Cerebellar nuclear complex (tissue), 1 donor: ENCODE measurements at places on chromosomes 6 and 20.

DNA sequence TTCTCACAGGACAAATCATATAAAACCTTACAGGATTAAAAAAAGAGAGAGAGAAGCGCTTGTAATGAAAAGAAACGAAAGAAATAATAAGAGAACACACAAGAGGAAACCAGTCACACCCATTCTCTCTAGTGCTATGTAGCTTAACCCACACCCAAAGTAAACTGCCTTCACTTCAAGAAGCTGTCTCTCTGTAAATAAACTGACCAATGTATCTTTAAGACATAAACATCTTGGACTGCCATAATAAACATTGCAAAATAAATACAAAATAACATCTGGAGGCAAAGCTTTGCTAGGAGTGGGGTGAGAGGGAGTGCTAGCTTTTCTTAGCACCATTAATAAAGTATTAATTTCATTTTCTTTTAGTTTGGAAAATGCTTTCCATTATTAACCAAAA is 61.6 kb upstream of the RNF146 start:
- DNase-seq: no peak

DNA sequence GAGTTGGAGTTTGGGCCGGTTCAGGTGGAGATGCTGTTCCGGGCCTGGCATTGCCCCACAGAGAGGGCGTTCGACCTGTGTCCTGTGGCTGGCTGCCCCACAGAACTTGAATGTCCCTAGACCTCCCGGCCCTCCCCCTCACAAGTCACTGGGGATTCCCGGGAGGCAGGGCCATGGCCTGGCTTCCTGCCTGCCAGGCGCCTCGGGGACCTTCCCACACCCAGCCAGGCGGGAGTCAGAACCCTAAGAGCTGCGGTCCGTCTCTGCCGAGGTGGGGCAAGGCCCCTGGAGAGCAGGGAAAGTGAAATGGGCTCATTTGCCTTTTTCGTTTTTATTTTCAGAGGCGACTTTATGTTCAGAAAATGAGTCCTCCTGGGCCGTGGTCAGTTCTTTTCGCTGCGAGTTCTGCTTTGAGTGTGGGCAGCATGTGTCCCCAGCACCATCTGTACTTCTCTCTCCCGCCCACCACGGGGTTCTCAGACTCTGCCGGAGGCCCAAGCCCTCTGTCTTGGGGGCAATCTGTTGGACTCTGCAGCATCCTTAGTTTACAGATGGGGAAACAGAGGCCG is 8.5 kb downstream of the RBM38 start:
- no peak for DNase-seq

DNA sequence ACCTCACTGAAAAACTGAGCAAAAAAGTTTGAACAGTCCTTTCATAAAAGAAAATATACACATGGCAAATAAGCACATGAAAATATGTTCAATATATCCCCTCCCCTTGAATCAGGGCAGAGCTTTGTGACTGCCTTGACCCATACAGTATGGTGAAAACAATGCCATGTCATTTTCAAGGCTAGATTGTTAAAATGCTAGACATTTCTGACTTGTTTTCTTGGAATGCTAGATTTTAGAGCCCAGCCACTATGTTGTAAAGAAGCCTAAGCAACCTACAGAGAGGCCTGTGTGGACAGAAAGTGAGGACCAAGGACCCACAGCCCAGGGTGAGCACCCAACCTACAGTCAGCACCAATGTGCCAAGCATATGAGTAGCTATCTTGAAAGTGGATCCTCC is 17.1 kb upstream of the ASF1A start:
- no peak for DNase-seq

- DNase-seq: no peak
Measured at GRCh38 chr6:100574836-100575235, 110.1 kb upstream of the SIM1 start.

DNA sequence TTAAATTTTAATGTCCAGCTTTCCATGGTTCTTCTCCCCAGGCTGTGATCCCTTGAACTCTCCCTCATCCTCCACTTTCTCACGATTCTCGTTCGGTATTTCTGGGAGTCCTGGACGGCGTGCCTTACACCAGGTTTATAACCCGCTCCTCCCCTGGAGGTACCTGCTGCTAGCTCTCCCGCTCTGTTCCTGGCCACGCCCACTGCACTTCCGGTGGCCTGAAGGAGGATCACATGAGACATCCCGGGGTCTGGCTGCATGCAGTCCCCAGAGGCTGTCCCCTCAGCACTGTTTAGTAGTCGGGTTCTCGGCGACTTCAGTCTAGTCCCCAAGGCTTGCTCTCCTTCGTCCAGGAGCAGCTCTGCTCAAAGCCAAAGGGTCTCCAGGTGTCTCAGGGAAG is 28.4 kb upstream of the GCLC start:
- no peak for DNase-seq

DNA sequence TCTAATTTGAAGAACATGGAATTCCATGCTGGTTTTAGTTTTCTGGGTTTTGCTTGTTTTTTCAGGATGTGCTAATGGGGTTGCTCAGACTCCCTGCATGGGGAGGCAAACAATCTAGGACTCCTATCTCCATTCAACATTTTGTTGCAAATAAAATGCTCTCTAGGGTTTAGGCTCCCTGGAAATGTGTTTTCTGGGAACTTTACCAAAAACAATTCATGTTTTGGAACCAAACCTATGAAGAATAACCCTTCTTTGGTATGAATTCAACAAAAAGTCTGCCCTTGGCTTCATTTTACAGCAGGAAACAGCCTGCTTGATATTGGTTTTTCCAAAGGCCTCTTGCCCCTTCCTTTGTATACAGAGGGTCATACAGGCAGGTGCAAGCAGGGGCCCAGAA is 217.7 kb downstream of the FOXA2 start:
- no peak for DNase-seq

GRCh38 chr20:19770375-19770774 is 12.3 kb downstream of the RIN2 start:
- DNase-seq: no peak

GRCh38 chr20:51756653-51757052 is 11.5 kb downstream of the ATP9A start:
- DNase-seq: no peak

DNA sequence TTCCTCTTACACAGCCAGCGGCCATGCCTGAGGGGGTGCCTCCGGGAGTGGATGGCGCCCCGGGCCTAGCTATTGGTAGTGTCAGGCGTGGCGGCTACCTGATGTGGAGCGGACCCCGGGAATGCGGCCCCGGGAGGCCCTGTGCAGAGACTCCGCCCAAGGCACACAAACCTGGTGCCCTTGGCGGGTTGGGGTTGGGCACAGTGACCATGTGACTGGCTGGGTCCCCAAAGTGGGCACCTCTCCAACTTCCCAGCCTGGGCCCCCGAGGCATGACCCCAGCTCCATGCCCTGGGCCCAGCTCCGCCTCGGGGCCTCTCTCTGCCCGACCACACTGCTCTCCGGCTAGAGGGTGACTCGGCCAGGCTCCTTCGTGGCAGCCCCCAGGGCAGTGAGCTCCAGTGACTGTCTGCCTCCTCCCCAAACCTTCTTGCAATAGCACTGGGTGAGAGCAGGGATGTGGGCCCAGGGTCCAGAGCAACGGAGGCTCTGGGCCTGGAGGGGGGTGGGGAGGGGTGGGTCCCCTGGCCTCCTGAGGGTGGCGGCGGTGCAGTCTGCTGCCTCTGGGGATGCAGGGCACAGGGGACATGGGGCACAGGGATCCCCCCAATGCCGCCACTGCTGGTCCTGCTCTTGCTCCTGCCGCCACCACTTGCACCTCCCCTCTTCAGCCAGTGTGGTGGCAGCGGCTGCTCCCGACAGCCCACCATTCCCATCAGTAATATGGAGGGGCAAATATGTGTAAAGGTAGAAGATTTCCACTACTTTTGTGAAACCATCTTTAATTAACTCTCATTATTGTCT is 942.9 kb upstream of the EPHA7 start:
- DNase-seq: no peak

DNA sequence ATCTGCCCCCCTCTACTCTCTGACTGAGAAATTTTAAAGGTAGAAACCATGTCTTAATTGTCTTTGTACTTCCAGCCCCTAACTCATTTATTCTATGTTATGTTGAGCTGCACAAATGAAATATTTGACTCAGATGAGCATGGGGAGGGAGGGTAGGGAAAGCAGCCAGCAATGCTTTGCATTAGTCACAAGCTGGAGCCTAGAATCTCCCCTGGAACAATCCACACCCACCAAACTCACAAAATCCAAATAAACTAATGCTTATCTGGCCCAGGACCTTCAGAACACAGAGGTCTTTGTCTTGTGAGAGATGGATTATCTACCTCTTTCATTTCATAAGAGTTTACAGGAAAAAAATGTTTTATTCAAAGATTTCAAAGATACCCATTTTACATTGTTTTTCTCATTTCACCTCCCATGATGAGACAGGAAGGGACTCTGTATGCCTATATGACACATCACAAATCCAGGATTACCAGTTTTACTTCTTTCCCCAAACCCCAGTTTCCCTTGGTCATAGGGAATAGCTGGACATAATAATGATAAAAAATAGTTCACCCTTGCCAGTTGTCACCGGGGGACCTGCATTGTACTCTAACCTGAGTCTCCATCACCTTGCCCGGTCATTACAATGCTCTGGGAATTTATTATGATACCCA is 466.9 kb downstream of the KIF16B start:
- no peak for DNase-seq

GRCh38 chr6:87482366-87482765 is 9.6 kb downstream of the SLC35A1 start:
- no peak for DNase-seq

- DNase-seq: no peak
Measured at GRCh38 chr6:127971945-127972391, 71.1 kb upstream of the THEMIS start.

DNA sequence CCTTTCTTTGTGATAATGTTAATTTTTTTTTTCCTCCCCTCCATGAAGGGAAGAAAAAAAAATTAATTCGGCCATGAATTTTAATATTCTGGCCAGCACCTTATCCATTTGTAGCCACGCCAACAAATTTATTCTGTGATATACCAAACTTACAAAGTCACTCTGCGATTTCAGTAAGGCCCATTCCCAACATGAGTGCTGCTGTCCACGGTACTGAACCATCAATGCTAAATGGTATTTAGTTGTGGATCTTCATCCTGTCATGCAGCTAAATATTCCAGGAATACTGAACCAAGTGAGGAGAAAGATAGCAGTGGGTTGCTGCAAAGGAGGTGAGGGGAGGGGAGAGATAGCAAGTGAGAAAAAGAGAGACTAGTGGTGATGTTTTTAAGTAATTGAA is 19.5 kb upstream of the RSPH4A start:
- DNase-seq: no peak

- no peak for DNase-seq
Measured at GRCh38 chr6:145508107-145508506, 227.2 kb downstream of the EPM2A start.

- no peak for DNase-seq
Measured at GRCh38 chr20:29306390-29307072, 1950.9 kb upstream of the DEFB115 start.

- no peak for DNase-seq
Measured at GRCh38 chr6:82257088-82257774, 9.7 kb upstream of the IBTK start.

- DNase-seq: no peak
Measured at GRCh38 chr20:1863296-1863695, 31.9 kb upstream of the SIRPA start.

GRCh38 chr6:170033666-170034065 is 257.2 kb downstream of the DLL1 start:
- DNase-seq: no peak

DNA sequence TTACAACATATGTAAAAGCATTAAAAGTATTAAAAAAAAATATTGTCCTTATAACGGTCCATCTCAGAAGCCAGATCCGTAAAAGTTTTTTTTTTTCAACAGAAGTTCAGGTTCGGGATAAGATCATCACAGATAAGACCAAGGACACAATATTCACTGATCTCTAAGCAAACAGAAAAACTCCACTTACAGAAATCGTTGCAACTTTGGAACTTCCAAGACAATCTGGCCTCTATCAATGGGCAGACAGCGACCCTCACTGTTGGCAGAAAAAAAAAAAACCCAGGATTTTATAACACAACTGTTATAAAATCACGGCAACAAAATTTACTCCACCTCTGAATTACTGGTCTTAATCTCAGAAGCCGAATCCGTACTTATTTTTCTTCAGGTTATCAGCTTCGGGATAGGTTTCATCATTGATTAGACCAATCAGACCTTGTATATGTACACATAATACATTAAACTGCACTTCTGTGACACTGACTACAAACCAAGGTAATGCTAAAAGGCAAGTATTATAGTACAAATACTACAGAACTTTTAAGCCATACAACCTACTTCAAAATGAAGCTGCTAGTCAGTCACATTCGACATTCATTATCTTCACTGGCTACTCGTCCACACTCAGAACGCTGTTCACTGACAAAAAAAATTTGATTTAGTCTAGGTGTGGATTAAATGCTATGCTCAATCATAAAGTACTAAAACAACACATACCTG is 34.7 kb upstream of the SYNCRIP start:
- no peak for DNase-seq

- DNase-seq: no peak
Measured at GRCh38 chr6:36953931-36954261, 642 bp upstream of the PI16 start.

DNA sequence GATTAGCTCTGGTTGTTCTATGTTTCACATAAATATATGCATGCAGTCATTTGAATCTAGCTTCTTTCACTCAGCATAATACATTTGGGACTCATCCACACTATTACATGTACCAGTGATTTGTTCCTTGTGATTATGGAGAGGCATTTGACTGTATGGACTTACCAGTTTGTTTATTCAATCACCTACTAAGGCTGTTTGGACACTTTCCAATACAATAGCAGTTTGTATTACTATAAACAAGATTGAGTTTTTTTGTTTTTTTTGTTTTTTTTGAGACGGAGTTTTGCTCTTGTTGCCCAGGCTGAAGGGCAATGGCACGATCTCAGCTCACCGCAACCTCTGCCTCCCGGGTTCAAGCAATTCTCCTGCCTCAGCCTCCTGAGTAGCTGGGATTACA is 109.8 kb upstream of the DST start:
- no peak for DNase-seq

DNA sequence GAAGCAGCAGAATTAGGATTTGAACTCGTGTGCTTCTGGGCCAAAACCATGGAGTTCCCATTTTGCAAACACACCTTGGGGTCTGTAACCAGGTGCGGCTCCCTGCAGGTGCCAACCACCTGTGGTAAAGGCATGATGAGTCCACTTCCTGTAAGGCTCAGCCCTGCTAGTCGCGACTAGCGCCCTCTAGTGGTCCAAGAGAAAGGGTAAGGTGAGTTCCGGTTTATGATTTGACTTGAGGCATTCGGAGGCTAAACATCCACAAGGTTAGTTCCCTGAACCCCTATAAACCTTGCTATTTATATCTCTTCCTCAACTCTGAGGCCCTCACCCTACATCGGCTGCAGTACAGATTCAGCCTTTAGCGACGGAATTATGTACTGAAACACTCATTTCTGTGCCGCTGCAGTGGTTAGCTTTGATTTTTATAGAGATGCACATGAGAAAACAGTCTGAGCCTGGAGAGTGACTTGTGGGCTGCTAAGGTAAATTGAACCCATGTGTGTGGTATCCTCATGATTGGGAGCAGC is 173.4 kb downstream of the PLCB1 start:
- DNase-seq: no peak
